H7 (cell line): ENCODE measurements at places on chromosomes 2 and 18. TPM values are rescaled to one million over a fixed set of nuclear protein-coding genes. Genes with fewer than 3 reads are reported as not detected.

BUB1 gene
- 136 and 169 TPM in 2 replicates for total RNA-seq

COL6A3 gene
- 5.1 and 7.0 TPM in 2 replicates for total RNA-seq

FIGN gene
- 6.5 and 8.7 TPM in 2 replicates for total RNA-seq

METTL8 gene
- total RNA-seq: 28.9 and 43.2 TPM in 2 replicates

SP100 gene
- 0.15 TPM in 1 of 2 replicates, not detected in the other for total RNA-seq

REG3A gene
- not detected in 2 replicates for total RNA-seq

GCG gene
- total RNA-seq: not detected in 2 replicates

MERTK gene
- total RNA-seq: 8.3 and 8.7 TPM in 2 replicates

STK36 gene
- total RNA-seq: 20.4 and 29.4 TPM in 2 replicates

SERPINB2 gene
- total RNA-seq: not detected in 2 replicates

LRRC30 gene
- total RNA-seq: not detected in 2 replicates

TUBA3E gene
- total RNA-seq: not detected in 2 replicates

ZSWIM2 gene
- total RNA-seq: not detected in 2 replicates

PAX8 gene
- not detected in 2 replicates for total RNA-seq

TMEM247 gene
- total RNA-seq: not detected in 2 replicates

HPCAL1 gene
- total RNA-seq: 21.8 and 22.0 TPM in 2 replicates

RAB1A gene
- total RNA-seq: 73.7 and 76.9 TPM in 2 replicates

SP140 gene
- total RNA-seq: 0.55 TPM in 1 of 2 replicates, not detected in the other

FSHR gene
- total RNA-seq: not detected in 2 replicates

RAB17 gene
- total RNA-seq: 23.3 and 25.5 TPM in 2 replicates

COLEC11 gene
- total RNA-seq: 0.07 TPM in 1 of 2 replicates, not detected in the other

RAB3GAP1 gene
- total RNA-seq: 29.7 and 42.7 TPM in 2 replicates

SERPINB13 gene
- total RNA-seq: not detected in 2 replicates

SLC38A11 gene
- total RNA-seq: not detected in 2 replicates

MFSD6 gene
- total RNA-seq: 0.63 and 1.6 TPM in 2 replicates

RND3 gene
- total RNA-seq: 53.3 and 76.6 TPM in 2 replicates

SNED1 gene
- 0.52 and 1.1 TPM in 2 replicates for total RNA-seq

HSPE1 gene
- total RNA-seq: 208 and 213 TPM in 2 replicates

KCNE4 gene
- not detected in 2 replicates for total RNA-seq

SERPINB10 gene
- not detected in 2 replicates for total RNA-seq

ANKRD30BL gene
- total RNA-seq: not detected in 2 replicates

LBX2 gene
- total RNA-seq: 0.11 and 0.17 TPM in 2 replicates

ANTXR1 gene
- total RNA-seq: 12.4 and 13.2 TPM in 2 replicates

BCL2L11 gene
- total RNA-seq: 11.3 and 11.6 TPM in 2 replicates

IGFBP5 gene
- 2.9 and 10.2 TPM in 2 replicates for total RNA-seq

GALR1 gene
- 0.15 and 0.17 TPM in 2 replicates for total RNA-seq

TEKT4 gene
- total RNA-seq: not detected in 2 replicates

RAB6C gene
- total RNA-seq: not detected in 2 replicates

MYOM1 gene
- total RNA-seq: 0.14 and 0.55 TPM in 2 replicates

KIF5C gene
- total RNA-seq: 24.0 and 38.2 TPM in 2 replicates

POTEI gene
- total RNA-seq: 0.07 TPM in 2 replicates

WNT6 gene
- total RNA-seq: not detected in 2 replicates

PID1 gene
- 0.45 and 1.5 TPM in 2 replicates for total RNA-seq

SCN2A gene
- total RNA-seq: under 0.01 TPM in 1 of 2 replicates, not detected in the other

MGAT4A gene
- total RNA-seq: 0.70 and 2.1 TPM in 2 replicates

LDLRAD4 gene
- 21.0 and 23.9 TPM in 2 replicates for total RNA-seq
